ENCODE measurements at places on chromosomes 13 and 19. TPM values are rescaled to one million over a fixed set of nuclear protein-coding genes. Genes with fewer than 3 reads are reported as not detected.

- no peak overlapping the region for H3K4me3 ChIP-seq
- H3K27ac ChIP-seq = no peak overlapping the region
- no peak for DNase-seq
- no peaks in the 10 kb centered on the region for H3K27me3 ChIP-seq
- H3K4me1 ChIP-seq = no peaks in the 10 kb centered on the region
- H3K36me3 ChIP-seq = no peaks in the 10 kb centered on the region
Observed at GRCh38 chr13:96925477-96925876, 68.8 kb downstream of the OXGR1 start.

- no peaks in the 10 kb centered on the region for H3K27me3 ChIP-seq
- H3K4me1 ChIP-seq = no peaks in the 10 kb centered on the region
- H3K36me3 ChIP-seq = no peaks in the 10 kb centered on the region
- no peak overlapping the region for H3K27ac ChIP-seq
- DNase-seq = no peak
Observed at GRCh38 chr13:41588899-41589298, 131.5 kb downstream of the RGCC start.

The FGF21 gene
- not detected for total RNA-seq

DNA sequence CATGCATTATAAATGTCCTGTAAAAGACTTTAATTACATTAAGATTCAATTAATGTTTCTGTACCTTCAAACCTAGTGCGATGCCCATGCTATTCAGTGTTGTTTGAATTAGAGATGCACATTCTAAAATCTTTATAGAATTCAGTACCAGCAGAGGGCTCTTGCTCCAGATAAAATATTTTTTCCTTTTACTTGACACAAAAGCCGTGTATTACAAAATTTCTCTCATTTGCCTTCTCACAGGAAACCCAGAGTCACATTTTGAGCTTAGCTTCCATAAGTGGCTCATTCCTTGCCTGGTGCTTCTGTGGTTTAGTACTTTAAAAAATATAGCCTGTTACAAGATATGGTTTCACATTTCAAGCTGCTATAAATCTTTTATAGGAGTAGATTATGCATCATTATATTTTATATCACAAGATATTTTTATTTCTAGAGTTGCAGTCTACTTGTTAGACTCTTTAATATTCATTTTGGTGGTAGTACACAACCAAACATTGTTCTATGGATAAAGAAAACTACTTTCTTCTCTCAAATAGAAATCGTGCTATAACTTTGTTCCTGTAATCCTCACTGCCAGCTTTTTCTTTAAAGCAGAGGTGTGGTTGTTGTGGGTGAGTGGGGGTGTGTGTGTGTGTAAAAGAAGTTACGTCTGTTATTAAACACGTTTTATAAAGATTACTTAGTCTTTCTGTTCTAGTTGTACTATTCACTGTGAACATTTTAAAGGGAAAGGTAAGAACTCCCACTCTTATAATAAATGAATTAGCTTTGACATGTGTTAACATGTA lies 101.4 kb downstream of the RNF17 start:
- no peaks in the 10 kb centered on the region for H3K36me3 ChIP-seq
- H3K27ac ChIP-seq = no peak overlapping the region
- H3K4me1 ChIP-seq = no peaks in the 10 kb centered on the region
- H3K27me3 ChIP-seq = no peaks in the 10 kb centered on the region
- no peak for DNase-seq
- no peak overlapping the region for H3K4me3 ChIP-seq

The CXCL17 gene
- total RNA-seq = not detected

GRCh38 chr13:113724780-113725315 lies 34.2 kb upstream of the TMEM255B start:
- no peaks in the 10 kb centered on the region for H3K36me3 ChIP-seq
- DNase-seq = peak; percentile 49
- peak overlapping the region; percentile 85 for H3K27ac ChIP-seq
- peak overlapping the region; percentile 41 for H3K4me3 ChIP-seq

The PRR36 gene
- total RNA-seq = not detected

DNA sequence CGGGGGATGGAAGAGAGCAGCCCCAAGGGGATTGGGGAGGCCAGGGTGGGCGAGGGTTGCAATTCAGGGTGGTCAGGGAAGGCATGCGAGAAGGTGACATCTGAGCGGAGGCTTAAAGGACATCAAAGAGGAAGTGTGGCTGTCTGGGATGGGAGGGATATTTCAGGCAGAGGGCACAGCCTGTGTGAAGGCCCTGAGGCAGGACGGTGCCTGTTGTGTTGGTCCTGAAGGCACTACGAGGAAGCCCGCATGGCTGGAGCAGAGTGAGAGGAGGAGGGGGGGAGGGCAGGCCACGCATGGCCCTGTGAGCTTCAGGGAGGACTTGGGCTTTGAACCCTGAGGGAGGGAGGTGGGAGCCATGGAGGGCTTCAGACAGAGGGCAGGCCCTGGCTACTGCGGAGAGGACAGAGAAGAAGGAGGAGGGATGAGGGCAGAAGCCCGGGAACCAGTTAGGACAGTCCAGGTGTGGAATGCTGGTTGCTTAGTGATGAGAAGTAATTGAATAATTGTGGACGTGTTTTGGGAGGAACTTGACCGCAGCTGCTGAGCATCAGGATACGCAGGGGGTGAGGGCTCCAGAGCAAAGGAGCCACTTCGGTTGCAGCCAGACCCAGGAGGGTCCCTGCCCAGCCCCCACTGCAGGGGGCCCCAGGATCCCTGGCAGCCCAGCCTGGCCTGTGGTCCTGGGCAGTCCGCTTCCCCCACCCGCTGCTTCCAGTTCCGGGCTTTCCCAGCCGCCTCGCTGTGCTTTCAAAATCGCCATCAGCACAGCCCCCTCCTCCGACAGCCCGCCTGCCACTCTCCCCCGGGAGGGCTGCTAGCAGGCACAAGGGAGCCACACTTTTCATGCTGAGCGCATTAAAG lies 6.2 kb downstream of the TLE6 start:
- no peaks in the 10 kb centered on the region for H3K4me1 ChIP-seq
- DNase-seq = peak; percentile 51
- H3K27me3 ChIP-seq = no peaks in the 10 kb centered on the region

- peak overlapping the region; percentile 97 for H3K4me3 ChIP-seq
- H3K27me3 ChIP-seq = no peaks in the 10 kb centered on the region
- DNase-seq = peak; percentile 19
- peaks cover 20% of the 10 kb centered on the region for H3K4me1 ChIP-seq
- H3K36me3 ChIP-seq = peaks cover 29% of the 10 kb centered on the region
Observed at GRCh38 chr19:11767633-11768133, 883 bp downstream of the ZNF441 start.

The KLF5 gene
- 109 TPM for total RNA-seq

DNA sequence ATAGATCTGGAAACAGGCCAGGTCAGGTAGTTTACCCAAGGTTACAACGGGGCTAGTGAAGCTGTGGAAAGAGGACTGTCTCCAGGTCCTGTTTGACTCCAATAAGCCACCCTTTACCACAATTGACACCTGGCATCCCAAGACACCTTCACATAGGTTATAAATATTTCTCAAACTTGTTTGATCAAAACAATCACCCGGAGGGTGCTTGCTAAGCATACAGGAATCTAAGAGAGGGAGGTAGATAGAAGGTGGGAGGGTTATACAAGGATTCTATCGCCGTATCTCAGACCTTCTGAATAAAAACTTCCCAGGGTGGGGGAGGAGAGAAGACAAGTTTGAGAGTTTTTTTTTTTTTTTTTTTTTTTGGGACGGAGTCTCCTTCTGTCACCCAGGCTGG lies 55.4 kb downstream of the MICU2 start:
- no peaks in the 10 kb centered on the region for H3K27me3 ChIP-seq
- DNase-seq = no peak
- H3K4me1 ChIP-seq = no peaks in the 10 kb centered on the region
- peaks cover 13% of the 10 kb centered on the region for H3K36me3 ChIP-seq
- H3K27ac ChIP-seq = no peak overlapping the region

The RGS9BP gene
- total RNA-seq = 0.22 TPM

DNA sequence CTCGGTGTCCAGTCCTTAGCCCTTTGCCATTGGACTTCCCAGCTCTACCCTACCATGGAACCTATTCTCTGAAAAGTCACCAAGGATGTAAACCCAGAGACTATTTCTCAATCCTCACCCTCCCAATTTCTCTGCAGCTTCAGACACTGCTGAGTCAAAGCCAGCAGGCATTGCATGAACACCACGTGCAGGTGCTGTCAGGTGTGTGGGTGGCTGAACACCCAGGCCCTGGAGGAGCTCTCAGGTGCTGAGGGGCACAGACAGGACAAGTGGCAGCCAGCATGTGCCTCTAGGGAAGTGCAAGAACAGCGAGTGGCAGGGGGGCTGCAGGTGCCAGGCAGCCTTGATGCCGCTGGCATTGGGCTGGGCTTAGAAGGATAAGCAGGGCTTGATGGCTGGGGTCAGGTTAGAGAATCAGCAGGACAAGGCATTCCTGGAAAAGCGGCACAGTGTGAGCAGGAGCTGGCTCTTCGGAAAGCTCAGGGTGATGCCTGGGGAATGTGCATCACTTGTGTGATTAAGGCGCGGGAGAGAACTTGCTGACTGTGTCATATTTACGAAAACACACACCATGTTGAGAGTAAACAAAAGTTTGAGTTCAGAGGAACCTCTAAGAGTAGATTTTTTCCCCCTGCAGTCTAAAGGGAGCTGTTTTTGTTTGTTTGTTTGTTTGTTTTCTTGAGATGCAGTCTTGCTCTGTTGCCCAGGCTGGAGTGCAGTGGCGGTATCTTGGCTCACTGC lies 83.8 kb downstream of the LNX2 start:
- no peaks in the 10 kb centered on the region for H3K36me3 ChIP-seq
- H3K4me3 ChIP-seq = no peak overlapping the region
- DNase-seq = no peak
- no peaks in the 10 kb centered on the region for H3K4me1 ChIP-seq
- no peaks in the 10 kb centered on the region for H3K27me3 ChIP-seq

DNA sequence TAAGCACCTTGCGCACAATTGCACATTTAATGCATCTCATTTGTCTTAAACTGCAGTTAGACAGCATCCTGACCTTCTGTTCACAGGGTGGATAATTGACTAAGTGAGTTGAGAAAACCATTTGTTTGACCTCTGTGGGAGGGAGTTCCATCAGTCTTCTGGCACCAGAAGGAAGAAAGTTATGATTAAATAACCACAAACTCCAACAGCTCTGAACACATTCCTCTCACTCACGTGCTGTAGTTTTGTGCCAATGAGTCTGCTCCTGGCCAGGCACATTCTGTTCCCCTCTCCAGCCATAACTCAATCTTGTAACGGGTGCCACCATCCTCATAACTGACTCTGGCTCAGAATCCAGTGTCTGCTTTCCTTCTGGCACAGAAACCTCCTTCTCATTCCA lies 817.2 kb downstream of the SLITRK1 start:
- peak; percentile 75 for DNase-seq
- no peak overlapping the region for H3K4me3 ChIP-seq
- H3K4me1 ChIP-seq = no peaks in the 10 kb centered on the region

The CPAMD8 gene
- total RNA-seq = 9.8 TPM

GRCh38 chr13:44468874-44469273 lies 95.2 kb downstream of the SERP2 start:
- no peaks in the 10 kb centered on the region for H3K36me3 ChIP-seq
- H3K27ac ChIP-seq = no peak overlapping the region
- no peaks in the 10 kb centered on the region for H3K27me3 ChIP-seq
- no peaks in the 10 kb centered on the region for H3K4me1 ChIP-seq
- no peak overlapping the region for H3K4me3 ChIP-seq

The TPTE2 gene
- not detected for total RNA-seq

DNA sequence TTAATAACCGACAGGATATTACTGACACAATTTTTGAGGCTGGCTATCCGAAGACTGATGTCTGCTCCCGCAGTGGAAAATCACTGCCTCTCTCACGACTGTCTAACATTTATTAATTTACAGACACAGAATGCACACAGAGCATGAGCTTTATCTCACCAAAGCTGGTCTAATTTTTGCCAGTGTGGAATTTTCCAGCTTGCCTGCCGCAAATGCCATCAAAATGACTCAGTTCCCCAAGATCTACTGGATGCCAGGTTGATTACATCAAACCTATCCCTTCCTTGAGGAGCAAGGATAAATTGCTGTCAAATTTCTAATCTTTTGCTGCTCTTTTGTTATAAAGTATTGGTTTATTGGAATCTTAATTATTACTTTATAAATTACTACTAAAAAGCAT lies 1775.1 kb upstream of the PCDH20 start:
- no peak for DNase-seq
- H3K4me3 ChIP-seq = no peak overlapping the region
- H3K27me3 ChIP-seq = no peaks in the 10 kb centered on the region
- H3K27ac ChIP-seq = no peak overlapping the region

The DAND5 gene
- total RNA-seq = not detected

DNA sequence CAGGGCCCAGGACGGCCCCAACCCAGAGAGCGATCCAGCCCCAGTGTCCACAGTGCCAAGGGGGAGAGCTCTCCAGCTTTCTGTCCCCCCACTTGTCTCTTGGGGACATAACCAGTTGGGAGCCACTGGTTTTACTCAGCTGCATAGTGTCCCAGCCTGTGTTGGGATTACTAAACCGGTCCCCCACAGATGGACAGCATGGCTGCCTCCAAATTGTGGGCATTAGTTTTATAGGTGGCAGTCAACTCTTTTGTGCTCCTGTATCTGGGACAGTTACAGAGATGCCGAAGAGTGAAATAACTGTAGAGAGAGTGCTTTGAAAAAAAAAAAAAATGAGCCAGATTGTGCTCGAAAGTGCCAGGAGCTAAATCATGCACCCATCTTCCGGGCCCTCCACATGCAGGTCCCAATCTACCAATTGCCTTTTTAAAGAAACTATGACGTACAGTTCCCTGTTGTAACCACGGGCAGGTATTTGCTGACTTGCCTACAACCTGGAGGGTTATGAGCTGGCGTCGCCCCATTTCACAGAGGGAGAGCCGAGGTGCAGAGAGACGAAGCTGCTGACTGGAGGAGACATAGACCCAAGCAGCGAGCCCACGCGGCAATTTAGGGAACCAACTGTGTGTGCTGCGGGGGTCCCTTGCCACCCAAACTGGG lies 2.4 kb upstream of the NFIC start:
- peaks cover 27% of the 10 kb centered on the region for H3K4me1 ChIP-seq
- no peak for DNase-seq
- peak overlapping the region; percentile 100 for H3K27ac ChIP-seq
- H3K27me3 ChIP-seq = no peaks in the 10 kb centered on the region

DNA sequence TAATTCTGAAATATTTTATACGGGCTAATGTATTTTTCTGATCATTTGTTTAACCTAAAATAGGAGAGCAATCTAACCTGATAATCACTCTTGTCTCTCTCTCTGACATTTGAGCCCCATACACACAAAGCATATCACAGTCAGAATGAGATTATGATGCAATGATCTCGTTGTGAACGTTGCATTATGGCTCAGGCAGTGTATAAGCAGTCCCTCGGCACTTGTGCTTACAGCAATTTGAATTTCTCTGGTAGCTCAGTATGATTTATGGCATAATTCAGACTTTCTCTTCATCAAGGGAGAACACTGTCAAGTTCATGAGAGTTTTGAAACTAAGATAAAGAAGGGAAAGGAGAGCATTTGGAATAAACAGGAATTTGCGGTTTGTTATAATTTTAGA lies 256.1 kb downstream of the DACH1 start:
- no peak overlapping the region for H3K27ac ChIP-seq
- H3K27me3 ChIP-seq = no peaks in the 10 kb centered on the region
- H3K4me1 ChIP-seq = no peaks in the 10 kb centered on the region
- no peak overlapping the region for H3K4me3 ChIP-seq
- H3K36me3 ChIP-seq = no peaks in the 10 kb centered on the region
